Lung microvascular endothelial cell (primary cell): ENCODE measurements at places on chromosomes 6 and 20.

- DNase-seq, result no peak
These were observed 81.0 kb downstream of the MYB start for GRCh38 chr6:135261872-135262725.

DNA sequence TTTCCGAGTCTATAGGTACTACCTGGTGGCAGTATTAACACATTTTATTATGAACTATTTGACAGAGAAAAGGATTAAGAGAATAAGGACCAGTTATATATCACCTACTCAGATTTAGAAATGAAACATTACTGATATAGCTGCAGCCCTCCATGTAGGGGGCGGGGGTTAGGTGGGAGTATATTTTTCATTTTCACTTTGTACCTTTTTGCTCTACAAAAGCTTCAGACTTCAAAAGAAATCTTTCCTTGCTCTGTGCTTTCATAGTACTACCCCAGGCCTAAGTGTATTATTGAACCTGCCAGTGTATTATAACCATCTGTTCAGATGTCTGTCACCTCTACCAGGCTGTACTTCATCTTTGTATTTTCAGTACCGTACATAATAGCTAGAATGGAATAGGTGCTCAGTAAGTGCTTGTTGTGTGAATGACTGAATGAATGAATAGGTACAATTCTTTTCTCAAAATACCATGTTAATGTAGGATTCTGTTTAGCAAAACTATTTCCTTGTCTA lies 43.0 kb downstream of the CDKAL1 start:
- no peak for DNase-seq

- peak; percentile 34 for DNase-seq
These were observed 532 bp upstream of the SLC35F1 start for GRCh38 chr6:117906507-117906957.

GRCh38 chr20:16423311-16424212 lies 149.7 kb downstream of the KIF16B start:
- DNase-seq, result peak; percentile 39

GRCh38 chr6:73610444-73611275 lies 43.1 kb downstream of the SLC17A5 start:
- DNase-seq, result peak; percentile 60

- no peak for DNase-seq
These were observed 221.9 kb upstream of the CDH4 start for GRCh38 chr20:61030130-61030529.
